SJSA1 (cell line): ENCODE measurements at places on chromosomes 3 and 15. TPM values are rescaled to one million over a fixed set of nuclear protein-coding genes. Genes with fewer than 3 reads are reported as not detected.

DNA sequence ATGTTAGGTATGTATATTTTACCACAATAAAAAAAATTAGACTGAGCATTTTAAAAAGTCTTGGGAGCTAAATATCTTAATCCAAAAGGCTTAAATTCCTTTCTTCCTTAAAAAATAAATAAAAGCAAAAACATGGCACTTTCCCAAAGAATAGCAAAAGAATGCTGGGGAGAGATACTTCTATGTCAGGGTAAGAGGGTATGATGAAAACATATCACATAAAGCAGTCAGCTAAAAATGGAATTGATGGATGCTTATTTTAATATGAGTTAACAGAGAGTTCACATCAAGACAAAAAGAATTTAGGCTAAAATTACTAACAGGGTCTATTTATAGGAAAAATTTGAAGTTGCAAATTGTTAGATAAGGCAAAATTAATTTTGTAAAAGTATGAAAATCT is 141.0 kb downstream of the MYLK start:
- no peaks in the 10 kb centered on the region for H3K36me3 ChIP-seq
- H3K4me1 ChIP-seq = peaks cover 55% of the 10 kb centered on the region
- H3K27me3 ChIP-seq = no peaks in the 10 kb centered on the region
- DNase-seq = peak; percentile 35
- H3K27ac ChIP-seq = peak overlapping the region; percentile 55; the same call in 1 of the 2 replicates
- no peak overlapping the region for H3K4me3 ChIP-seq

GRCh38 chr3:105166893-105167292 is 199.8 kb upstream of the ALCAM start:
- no peaks in the 10 kb centered on the region for H3K27me3 ChIP-seq
- DNase-seq = no peak
- H3K4me3 ChIP-seq = no peak overlapping the region
- no peak overlapping the region for H3K27ac ChIP-seq
- no peaks in the 10 kb centered on the region for H3K4me1 ChIP-seq

GRCh38 chr3:149174901-149175300 is 45.5 kb downstream of the HPS3 start:
- H3K27ac ChIP-seq = no peak overlapping the region
- H3K4me1 ChIP-seq = peaks cover 26% of the 10 kb centered on the region
- DNase-seq = no peak
- no peak overlapping the region for H3K4me3 ChIP-seq
- peaks cover 24% of the 10 kb centered on the region for H3K36me3 ChIP-seq

Gene DNAH12
- total RNA-seq = not detected in 2 replicates

GRCh38 chr3:70916375-70917055 is 604.1 kb upstream of the MDFIC2 start:
- no peak overlapping the region for H3K4me3 ChIP-seq
- no peaks in the 10 kb centered on the region for H3K27me3 ChIP-seq
- no peak for DNase-seq
- no peak overlapping the region for H3K27ac ChIP-seq
- H3K36me3 ChIP-seq = no peaks in the 10 kb centered on the region
- H3K4me1 ChIP-seq = no peaks in the 10 kb centered on the region

- peaks cover 17% of the 10 kb centered on the region for H3K36me3 ChIP-seq
- peaks cover 84% of the 10 kb centered on the region for H3K4me1 ChIP-seq
- peak; percentile 85 for DNase-seq
- H3K27me3 ChIP-seq = no peaks in the 10 kb centered on the region
Observed at GRCh38 chr15:67125589-67126502, 60.4 kb downstream of the SMAD3 start.
